NCI-H2171 treated with DMSO at 0.1 percent for 48 hours (cell line): ENCODE measurements at places on chromosomes 5 and 9.

DNA sequence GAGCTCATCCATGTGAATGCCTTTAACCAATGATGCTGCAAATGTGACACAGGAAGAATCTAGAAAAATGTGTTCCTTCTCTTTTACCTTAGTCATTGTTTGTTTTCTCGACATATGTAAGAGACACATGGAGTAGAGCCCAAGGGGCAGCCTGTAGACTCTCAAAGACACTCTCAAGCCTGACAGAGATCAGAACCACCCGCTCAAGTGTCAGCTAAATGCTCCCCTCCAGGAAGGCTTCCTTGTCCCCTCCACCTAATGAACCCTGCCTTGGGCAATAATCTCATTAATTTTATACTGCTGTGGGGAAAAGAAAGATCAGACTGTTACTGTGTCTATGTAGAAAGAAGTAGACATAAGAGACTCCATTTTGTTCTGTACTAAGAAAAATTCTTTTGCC is 157.4 kb downstream of the MUSK start:
- no peak for DNase-seq

GRCh38 chr5:142736247-142736632 is 33.9 kb upstream of the ARHGAP26 start:
- no peak for DNase-seq

- DNase-seq = no peak
Observed at GRCh38 chr5:175747539-175748060, 89.7 kb downstream of the HRH2 start.

- DNase-seq = peak; percentile 17
Observed at GRCh38 chr5:172837640-172838039, 3.6 kb downstream of the ERGIC1 start.

DNA sequence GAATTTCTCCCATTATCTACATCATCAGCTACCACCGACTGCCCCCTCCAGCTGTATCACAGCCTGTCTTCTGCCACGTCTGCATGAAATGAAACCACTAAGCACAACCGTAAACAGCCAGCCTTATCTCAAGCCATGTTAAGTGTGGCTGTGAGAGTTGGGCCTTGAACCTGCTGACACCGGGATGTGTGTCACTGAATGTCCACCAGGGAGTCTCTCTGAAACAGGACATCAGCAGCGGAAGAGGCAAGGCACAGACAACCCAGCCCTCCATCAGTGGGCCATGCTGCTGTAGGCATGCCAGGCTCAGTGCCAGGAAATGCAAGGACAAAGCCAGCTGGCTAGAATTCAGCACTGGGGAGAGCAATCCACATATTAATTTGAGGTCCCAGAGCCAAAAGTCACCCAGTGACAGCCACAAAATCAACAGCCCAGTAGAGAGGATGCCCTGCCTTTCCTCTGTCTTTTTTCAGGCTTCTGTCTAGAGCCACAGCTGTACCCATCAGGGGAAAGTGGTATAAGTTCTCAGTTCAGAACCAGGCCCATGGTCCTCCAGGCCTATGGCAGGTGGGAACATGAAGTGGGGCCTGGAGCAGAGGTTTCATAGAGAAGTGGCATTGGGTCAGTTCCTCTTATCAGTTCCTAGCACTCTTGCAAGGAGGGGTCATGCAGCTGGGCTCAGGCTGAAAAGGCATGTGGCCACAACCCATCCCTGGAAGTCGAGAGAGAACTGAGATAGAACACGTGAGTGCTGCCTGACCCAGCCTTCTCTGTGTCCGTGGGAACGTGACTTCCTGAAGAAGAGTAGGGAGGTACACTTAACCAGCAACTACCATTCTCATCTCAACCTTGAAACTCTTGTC is 199.4 kb downstream of the ESM1 start:
- no peak for DNase-seq

GRCh38 chr9:130296783-130297055 is 31.2 kb downstream of the HMCN2 start:
- no peak for DNase-seq

- DNase-seq = peak; percentile 17
Observed at GRCh38 chr5:138824924-138825863, 49.9 kb downstream of the LRRTM2 start.

- no peak for DNase-seq
Observed at GRCh38 chr5:180816608-180817534, 14.3 kb upstream of the MGAT1 start.

DNA sequence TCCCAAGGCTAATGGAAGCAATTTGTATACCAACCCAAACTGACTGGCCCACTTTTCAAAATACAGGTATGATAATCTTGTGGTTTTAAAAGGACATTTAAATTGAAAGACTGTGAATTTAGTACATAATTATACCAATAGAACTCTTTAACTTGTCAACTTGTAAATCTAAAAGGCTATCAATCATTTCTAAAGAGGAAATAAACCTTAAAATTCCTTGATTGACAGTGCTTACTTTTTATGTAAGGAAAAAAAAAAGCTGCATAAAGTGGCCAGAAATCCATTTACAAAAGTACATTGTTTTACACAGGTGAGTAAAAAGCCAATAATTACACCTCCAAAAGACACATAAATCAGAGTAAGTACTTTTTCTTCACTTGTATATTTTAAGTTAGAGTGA is 367.4 kb downstream of the EBF1 start:
- no peak for DNase-seq
